ENCODE measurements at places on chromosomes 12 and 14. TPM values are rescaled to one million over a fixed set of nuclear protein-coding genes. Genes with fewer than 3 reads are reported as not detected.

VRTN gene
- not detected for polyA plus RNA-seq

OR9K2 gene
- polyA plus RNA-seq: not detected

C14orf132 gene
- 34.3 TPM for polyA plus RNA-seq

SMARCD1 gene
- polyA plus RNA-seq: 180 TPM

FAM90A1 gene
- 3.0 TPM for polyA plus RNA-seq

TMEM117 gene
- 18.1 TPM for polyA plus RNA-seq

RSRC2 gene
- 214 TPM for polyA plus RNA-seq

ANGEL1 gene
- 22.3 TPM for polyA plus RNA-seq

PSMA6 gene
- polyA plus RNA-seq: 183 TPM

RNASE7 gene
- not detected for polyA plus RNA-seq

TAS2R20 gene
- polyA plus RNA-seq: 1.2 TPM

STAB2 gene
- polyA plus RNA-seq: 0.75 TPM

NAA30 gene
- polyA plus RNA-seq: 28.6 TPM

RPL10L gene
- 0.23 TPM for polyA plus RNA-seq

All from left renal pelvis (tissue), 4 donors.